Nephron progenitor cell (in vitro differentiated cells): ENCODE measurements at places on chromosomes 2 and 18.

GRCh38 chr2:69149631-69150215 lies 136.7 kb downstream of the ANTXR1 start:
- DNase-seq, result peak; percentile 27

DNA sequence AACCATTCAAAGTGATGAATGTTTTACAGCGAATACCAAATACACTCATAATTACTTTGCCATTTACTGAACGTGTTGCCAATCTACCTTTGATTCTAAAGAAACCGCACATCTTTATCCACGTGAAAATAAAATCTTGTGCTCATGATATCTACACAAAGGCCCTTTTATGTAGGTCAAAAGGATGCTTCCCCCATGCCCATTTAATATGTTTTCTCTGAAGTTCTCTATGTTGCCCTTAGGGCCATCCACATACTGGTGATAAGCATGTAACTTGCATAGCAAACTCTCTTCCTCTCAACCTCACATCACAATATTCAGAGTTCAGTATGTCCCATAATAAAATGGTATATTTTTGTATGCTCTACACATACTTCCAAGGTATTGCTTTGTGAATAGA lies 380.0 kb upstream of the FIGN start:
- DNase-seq, result no peak

GRCh38 chr2:83103613-83104012 lies 1355.5 kb downstream of the SUCLG1 start:
- DNase-seq, result no peak

DNA sequence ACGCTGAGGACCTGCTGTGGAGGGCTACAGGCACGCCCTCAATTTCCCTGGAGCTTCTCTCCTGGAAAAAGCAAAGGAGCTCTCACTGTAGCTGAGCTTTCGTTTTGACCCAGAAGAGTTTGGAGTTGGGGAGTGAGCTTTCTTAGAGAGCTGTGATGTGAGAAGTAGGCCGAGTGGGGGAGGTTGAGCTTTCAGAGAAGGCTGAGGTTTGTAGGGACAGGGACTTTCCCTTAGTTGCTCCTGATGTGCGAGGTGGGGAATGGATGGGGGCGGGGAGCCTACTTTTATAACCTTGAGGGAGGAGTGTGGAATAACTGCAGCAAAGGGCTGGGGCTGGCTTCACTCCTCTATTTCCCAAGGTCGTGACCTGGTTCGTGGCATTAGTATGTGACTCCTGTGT lies 47.1 kb downstream of the ZNF532 start:
- peak; percentile 39 for DNase-seq

DNA sequence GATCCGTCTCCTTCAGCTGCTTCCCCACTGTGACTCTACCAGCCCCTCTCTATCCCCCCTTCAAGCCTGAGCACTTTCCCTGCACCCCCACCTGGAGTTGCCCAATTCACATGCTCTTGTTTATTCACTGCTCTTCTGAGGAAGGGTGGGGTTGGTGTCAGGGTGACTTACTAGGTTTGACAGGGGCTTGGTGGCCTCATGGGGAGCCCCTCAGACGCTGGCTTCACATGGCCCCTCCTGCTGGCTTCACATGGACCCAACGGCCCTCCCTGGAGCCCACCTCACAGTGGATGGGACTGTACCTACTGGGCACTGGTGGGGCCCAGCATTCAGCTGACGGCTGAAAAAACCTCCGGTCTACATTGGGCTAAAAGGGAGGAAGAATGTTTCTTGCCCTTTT lies 16.7 kb upstream of the MRPL33 start:
- DNase-seq, result no peak

DNA sequence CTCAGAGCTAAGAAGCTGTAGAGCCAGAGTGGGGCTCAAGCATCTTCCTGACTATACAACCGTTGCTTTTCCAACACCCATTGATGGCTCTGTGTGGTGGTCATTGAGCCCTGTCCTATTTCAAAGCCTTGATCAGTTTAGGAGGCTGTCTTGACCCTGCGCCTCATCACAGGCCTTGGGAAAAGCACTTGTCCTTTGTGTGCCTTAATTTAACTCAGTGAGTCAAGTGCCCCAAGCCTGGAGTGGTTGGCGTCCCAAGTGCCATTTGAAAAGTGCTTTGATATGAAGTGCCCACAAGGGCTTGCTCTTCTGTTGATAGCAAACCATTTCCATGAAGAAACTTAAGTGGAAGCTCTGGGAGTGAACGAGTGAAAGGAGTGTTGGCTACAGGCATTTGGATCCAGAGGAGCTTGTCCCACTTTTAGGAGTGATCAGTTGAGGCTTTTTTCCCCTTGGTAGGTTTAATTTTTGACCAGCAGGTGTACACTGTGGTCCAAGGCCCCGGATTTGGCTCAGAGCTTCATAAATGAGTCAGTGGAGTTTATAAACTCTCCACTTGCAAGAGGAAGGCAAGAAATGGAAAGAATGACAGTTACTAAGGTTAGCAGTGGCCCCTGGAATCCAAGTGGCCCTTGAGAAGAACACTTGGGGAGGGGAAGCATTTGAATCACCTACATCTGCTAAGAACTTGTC lies 50.3 kb downstream of the ACTR2 start:
- no peak for DNase-seq

DNA sequence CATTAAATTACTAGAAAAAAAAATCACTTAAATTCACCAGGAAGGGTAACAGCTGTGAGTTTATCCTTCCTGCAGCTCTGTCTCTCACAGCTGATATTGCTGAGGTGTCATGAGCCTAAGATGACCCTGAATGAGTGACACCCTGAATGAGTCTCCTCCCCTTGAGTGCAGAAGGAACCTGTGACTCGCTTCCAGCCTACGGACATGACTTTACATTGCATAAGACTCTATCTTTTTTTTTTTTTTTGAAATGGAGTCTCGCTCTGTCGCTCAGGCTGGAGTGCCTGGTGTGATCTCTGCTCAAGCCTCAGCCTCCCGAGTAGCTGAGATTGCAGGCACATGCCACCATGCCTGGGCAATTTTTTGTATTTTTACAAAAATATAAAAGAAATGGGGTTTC lies 14.1 kb downstream of the MRO start:
- no peak for DNase-seq

GRCh38 chr2:14902953-14903352 lies 270.4 kb downstream of the LRATD1 start:
- DNase-seq, result no peak

- no peak for DNase-seq
Measured at GRCh38 chr18:79210002-79210910, 141.1 kb downstream of the ATP9B start.

GRCh38 chr2:111705711-111706336 lies 178.2 kb downstream of the ANAPC1 start:
- DNase-seq, result no peak

- DNase-seq, result no peak
Measured at GRCh38 chr2:187169864-187170263, 278.2 kb downstream of the CALCRL start.

DNA sequence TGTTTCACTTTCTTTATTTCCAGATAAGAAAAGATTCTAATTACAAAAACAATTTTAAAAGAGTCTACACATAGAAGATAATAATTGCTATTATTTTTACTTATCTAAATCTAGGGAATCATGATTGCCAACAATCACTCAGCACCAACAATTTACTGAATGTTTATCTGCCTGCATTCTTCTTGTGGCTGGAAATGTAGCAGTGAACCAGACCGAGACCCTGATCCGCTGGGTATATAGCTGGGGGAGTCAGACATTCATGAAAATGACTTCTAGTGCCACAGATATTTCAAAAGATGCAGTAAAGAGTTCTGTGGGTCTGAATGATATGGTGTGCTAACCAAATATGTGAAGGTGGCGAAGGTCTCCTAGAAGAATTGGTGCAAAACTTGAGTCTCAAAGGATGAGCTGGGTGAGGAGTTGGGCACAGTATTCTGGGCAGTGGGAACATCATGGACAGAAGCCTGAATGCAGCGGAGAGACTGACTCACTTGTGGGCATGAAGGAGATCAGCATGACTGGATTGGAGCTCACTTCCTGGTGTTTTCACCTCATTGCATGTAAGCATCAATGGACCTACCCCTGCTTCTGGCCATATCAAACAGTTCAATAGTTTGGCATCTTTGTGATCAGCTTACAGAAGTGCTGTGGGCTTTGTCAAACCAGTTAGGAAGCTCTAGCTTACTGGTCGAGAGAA lies 26.1 kb upstream of the FN1 start:
- DNase-seq, result no peak

DNA sequence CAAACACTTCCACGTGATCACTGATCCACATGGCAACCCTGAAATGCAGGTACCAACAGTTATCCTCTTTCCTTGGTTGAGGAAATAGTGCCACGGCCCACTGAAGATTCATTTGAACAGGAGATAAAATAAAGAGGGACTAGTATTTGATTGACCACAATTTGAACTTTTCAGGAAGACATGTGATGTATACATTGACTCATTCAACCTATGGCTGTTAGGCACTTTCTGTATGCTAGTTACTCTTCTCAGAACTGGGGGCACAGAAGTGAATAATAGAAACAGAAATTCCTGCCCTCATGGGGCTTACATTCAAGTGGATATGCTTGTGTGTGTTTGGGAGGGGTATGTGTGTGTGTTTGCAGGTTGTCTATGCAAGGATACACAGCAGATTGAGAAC lies 199.6 kb downstream of the PRKCE start:
- DNase-seq, result no peak

GRCh38 chr18:48408727-48409590 lies at the start of gene ZBTB7C:
TSS of gene ZBTB7C (minus strand) at chr18:48409383.
- DNase-seq, result peak; percentile 74

DNA sequence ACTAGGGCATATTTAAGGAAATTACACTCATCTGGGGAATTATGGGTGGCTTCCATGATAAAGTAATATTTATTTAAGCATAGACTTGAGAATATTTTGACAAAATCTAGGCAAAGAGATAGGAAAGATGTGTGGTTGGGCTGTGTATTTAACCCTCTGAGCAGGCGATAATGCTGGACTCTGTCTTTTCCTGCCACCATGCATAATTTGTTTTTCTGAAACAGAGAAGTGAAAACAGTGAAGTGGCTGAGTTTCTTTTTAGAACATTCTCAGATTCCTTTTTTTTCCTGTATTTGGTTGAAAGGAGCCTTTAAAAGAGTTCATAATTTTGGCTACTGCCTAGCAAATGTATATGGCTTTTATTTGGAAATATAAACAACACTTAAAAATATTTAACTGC lies 104.8 kb upstream of the CDH19 start:
- DNase-seq, result no peak
